ENCODE measurements at places on chromosomes 1 and 21.

- DNase-seq = no peak
Observed at GRCh38 chr1:21926814-21927532, 10.1 kb downstream of the HSPG2 start.

- DNase-seq = no peak
Observed at GRCh38 chr1:1666526-1666925, 7.7 kb upstream of the CDK11B start.

DNA sequence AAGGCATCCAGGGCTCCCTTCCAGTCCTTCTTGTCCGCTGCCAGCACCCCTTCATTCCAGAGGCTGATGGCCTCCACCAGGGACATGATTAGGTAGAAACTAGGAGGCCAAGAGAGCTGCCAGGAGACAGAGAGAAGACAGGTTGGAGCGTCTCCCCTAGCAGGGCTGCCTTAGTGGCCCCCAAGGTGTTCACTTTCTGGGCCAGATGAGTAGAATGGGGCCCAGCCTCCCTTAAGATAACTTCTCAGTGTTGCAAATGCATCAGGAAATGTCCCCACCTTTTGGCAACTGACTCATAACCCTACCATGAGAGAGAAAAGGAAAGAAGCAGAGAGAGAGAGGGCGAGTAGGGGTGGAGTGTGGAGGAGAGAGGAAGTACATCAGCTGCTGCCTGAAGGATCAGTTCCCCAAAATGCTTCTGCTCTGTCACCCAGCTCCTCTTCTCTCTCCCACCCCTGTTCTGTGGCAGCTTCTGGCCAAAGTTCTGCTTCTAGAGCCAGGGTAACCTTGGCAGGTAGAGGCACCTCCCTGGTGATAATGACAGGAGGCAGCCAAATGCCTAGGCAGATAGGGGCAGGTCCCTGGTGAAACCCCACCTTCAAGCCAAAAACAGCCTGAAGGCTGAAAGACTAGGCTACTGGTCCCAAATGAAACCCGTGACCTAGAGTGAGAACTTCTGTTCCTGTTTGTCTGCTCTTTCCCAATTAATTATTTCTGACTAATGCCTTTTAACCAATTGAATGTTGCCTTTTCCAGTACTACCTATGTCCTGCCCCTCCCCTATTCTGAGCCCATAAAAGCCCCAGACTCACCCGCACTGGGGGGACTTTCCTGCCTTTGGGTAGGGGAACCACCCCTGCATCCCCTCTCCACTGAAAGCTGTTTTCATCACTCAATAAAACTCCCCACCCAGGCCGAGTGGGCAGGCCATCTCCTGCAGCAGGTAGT lies at the start of gene NCF2:
NCF2 (minus strand) TSS at position 216 of the 948 bp plus-strand sequence; CDS start at position 86, 130 bp downstream.
- DNase-seq = peak; percentile 58

DNA sequence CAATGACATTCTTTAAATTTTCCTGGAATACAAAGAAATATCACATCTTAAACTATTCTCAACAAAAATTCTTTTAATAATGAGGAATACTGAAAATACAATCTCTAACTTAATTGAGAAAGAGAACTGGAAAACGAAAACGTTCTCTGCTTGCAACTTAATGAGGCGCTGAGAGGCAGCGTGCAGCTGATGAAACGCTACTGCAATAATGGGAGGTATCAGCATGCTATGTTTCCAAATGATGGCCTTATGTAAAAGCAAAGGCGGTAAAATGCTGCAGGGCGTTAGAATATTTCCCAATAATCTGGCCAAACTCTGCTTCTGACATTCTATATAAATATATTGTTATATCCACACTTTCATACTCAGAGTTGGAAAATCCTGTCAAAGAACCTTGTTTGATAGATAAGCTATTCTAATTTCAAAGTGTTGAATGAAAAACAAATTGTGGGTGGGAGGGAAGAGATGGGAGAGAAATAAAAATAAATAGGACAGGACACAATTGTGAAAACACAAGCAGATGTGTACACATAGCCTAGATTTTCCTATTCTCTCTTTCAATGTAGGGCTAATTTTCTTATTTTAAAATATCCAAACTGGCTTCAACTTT lies 70.9 kb downstream of the APP start:
- no peak for DNase-seq

GRCh38 chr1:156422602-156423091 lies 53.6 kb downstream of the RHBG start:
- DNase-seq = no peak

GRCh38 chr1:197307551-197307950 lies 39.5 kb downstream of the CRB1 start:
- no peak for DNase-seq

GRCh38 chr1:154533952-154534844 lies 24.3 kb downstream of the UBE2Q1 start:
- DNase-seq = peak; percentile 75

DNA sequence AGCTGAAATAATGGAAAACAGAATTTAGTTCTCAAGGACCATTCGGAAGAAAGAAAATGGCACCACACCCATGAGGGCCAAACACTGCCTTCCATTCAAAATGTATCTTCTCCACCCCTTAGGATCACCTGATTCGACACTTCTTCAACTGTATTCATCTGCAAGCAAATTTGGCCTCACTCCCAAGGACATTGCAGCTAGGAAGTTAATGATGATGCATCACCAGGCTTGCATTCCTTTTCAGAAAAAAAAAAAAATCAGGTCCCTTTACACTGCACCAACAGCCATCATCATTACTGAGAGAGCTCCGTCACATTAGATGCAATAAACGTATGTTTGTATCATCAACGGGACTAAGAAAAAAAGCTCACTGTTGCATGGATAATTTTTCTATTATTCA lies 368.3 kb downstream of the PCP4 start:
- no peak for DNase-seq

GRCh38 chr1:7375329-7375728 lies 395.8 kb upstream of the VAMP3 start:
- DNase-seq = no peak

DNA sequence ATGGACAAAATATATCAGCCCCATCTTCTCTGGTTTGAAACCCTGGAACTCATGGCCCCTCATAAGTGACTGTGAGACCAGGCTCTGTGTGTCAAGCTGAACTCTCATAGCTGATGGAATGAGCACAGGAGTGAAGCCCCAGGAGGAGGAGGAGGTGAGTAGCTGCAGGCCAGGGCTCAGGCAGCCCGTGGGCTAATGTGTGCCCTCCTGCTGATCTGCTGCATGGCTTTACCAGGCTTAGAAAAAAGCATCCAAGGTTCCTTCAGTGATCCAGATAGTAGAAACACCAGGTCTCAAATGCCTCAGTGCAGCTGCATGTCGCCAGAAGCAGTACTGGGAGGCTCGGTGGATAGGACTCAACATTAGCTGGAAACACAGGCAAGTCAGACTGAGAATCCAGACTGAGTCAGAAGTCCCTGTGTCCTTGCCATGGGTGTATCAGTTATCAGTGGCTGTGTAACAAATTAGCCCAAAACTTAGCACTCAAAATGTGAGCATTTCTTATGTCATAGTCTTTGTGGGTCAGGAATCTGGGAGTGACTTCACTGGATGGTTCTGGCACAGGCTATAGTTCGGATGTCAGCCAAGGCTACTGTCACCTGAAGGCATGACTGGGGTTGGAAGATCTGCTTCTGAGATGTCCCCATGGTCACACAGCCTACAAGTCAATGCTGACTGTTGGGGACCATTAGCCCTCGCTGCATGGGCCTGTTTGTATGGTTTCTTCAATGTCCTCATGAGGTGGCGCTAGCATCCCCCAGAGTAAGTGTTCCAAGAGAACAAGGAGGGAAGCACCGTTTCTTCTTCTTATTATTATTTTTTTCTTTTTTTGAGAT lies 255.4 kb upstream of the IRF2BP2 start:
- DNase-seq = no peak

- no peak for DNase-seq
Observed at GRCh38 chr1:226692051-226692792, 46.9 kb downstream of the ITPKB start.

- DNase-seq = peak; percentile 35
Observed at GRCh38 chr1:47388891-47389238, 27.2 kb upstream of the FOXE3 start.

GRCh38 chr1:83012950-83013349 lies 986.0 kb downstream of the TTLL7 start:
- no peak for DNase-seq

DNA sequence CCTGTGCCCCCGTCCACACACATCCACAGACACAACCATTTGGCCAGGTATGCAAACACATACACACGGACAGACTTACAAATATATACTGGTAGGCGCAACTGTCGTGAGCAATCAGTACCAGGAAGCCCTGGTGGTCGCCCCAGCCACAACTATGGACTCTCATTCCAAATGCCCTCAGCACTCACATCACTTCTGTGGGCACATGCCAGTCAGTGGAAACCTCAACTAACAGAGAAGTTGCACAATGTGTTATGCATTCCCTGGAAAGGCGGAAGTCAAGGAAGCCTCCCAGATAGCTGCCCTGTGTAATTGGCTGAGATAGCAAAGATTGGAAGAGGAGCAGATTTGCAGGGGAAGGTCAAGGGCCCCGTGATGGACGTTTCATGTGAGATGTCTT lies 1.4 kb upstream of the HEYL start:
- no peak for DNase-seq

GRCh38 chr1:94250341-94250740 lies 13.0 kb upstream of the ARHGAP29 start:
- DNase-seq = no peak

DNA sequence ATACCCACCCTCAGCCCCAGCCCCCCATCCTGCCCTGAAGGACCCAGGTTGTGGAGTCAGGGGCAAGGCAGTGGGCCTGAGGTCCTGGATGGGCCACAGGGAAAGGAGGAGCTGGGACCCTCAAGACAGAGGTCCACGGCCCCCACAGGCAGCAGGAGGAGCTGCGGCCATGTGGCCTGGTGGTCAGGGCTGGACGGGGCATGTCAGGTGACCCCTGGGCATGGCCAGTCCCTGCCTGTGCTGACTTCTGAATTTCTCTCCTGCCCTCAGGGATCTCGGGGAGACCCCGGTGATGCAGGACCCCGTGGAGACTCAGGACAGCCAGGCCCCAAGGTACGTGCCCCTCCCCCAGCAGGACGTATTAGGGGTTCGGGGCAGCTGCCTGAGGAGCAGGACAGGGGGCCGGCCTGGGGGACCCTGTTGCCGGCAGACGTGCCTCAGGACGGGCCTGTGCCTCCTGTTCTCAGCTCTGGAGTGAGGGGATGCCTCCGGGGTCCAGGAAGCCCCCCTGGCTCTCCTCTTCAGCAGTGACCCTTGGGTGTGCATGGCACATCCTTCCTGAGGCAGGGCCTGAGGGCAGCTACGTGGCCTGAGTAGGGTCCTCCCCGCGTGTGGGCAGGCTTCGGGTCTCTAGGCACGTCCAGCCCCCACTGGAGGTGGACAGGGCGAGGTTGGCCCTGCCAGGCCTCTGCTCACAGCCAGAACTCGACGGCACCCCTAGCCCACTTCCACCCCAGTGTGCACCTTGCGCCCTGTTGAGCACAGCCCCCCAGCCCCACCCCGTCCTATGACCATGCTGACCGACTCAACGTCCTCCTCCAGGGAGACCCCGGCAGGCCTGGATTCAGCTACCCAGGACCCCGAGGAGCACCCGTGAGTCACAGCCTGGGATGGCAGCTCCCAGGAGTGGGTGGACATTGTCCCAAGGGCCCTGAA lies 23.6 kb downstream of the COL6A2 start:
- DNase-seq = no peak

GRCh38 chr1:13965770-13966398 lies 265.9 kb downstream of the PRDM2 start:
- DNase-seq = peak; percentile 66

GRCh38 chr1:197619008-197619640 lies 156.2 kb downstream of the DENND1B start:
- peak; percentile 17 for DNase-seq

GRCh38 chr1:43857163-43857562 lies 76.4 kb upstream of the ARTN start:
- no peak for DNase-seq

- no peak for DNase-seq
Observed at GRCh38 chr1:93631626-93632365, 49.8 kb downstream of the BCAR3 start.

GRCh38 chr1:56501888-56502287 lies 77.5 kb downstream of the PLPP3 start:
- no peak for DNase-seq

GRCh38 chr1:8473121-8473875 lies 155.4 kb downstream of the SLC45A1 start:
- DNase-seq = no peak

- no peak for DNase-seq
Observed at GRCh38 chr1:6494627-6495026, 3.2 kb upstream of the PLEKHG5 start.

GRCh38 chr21:43304621-43305335 lies 122.2 kb downstream of the SIK1 start:
- no peak for DNase-seq

DNA sequence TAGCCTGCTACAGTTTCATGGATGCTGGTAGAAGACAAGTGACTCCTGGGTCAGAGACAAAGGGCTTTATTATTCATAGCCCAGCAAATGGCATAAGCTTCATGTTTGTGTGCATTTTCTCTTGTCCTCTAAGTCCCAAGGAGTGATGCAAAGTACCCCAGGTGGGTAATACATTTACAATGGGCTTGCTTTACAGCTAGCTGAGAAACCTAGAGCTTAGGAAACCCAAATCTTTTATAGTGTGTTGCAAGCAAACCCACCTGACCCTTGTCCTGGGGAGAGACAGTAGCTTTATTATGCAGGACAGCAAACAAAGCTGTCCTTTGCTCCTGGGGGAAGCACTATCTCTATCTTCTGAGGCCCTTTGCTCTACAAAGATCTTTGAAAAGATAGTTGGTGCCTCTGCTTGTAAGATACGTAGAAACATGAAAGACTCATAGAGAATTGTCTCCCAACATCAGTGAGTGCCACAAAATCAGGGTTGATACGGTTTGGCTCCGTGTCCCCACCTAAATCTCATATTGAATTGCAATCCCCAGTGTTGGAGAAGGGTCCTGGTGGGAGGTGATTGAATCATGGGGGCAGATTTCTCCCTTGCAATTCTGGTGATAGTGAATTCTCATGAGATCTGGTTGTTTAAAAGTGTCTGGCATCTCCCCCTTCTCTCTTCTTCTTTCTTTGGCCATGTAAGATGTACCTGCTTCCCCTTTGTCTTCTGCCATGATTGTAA lies 315.8 kb upstream of the USP24 start:
- no peak for DNase-seq

GRCh38 chr1:76381450-76382097 lies 307.0 kb downstream of the ST6GALNAC3 start:
- DNase-seq = no peak

- no peak for DNase-seq
Observed at GRCh38 chr21:25297117-25297516, 310.2 kb downstream of the MRPL39 start.

DNA sequence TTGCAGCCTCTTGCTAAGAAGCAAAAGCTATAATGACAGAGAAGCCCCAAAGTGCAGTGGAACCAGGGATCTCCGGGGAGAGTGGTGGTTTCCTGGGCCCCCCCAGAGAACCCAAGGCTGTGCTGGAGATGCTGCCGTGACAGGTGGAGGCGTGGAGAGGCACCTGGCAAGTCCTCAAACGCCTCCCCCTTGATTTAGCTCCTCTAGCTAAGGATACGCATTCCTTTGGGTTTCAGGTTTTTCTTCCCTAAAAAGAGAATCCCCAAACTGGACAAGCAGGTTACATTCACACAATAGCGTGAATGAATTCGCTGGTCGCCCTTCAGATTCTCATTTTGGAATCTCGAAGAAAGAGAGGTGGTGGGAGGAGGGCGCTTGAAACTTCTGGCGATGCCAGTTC lies 853 bp upstream of the ATP1A1 start:
- no peak for DNase-seq

Measured in MM.1S (cell line).